ENCODE measurements at places on chromosomes 6 and 20. TPM values are rescaled to one million over a fixed set of nuclear protein-coding genes. Genes with fewer than 3 reads are reported as not detected.

DNA sequence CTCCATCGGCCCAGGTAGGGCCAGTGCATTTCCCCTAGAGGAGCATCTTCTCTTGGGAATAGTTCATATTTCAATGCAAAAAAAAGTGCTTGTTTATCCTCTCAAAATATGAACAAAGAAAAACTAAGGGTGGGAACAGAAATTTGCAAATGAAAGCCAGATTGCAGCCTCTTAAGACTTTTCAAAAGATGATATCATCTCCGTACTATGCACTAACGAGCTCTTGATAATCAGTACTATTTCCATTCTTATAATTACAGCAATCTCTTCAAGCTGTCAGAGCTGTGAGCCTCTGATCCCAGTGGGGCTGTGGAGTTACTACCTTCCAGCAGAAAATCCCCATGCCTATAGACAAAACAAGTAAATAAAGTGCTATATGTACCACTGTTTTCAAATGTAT, 77.1 kb downstream of the SOD2 start:
- DNase-seq, result no peak

DNA sequence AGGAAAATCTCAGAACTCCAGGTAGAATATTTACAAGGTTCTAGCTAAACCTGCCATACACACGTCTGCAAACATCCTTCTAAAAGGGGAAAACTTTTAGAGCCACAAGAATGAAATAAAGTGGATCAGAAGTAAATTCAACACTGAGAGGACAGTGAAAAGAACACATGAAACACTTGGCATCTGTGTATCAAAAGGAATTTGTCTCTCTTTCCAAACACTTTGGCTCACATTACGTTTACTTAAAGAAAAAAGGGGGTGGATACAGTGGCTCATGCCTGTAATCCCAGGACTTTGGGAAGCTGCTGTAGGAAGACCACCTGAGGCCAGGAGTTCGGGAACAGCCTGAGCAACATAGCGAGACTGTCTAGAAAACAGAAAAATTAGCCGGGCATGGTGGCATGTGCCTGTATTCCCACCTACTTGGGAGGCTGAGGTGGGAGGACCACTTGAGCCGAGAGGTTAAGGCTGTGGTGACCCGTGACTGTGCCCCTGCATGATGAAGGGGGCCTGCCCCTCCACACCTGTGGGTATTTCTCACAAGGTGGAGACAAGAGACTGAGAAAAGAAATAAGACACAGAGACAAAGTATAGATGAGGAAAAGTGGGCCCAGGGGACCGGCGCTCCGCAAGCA, 35.4 kb downstream of the NINL start:
- no peak for DNase-seq

The EFCAB8 gene
- total RNA-seq, result 0.10 TPM

The CAGE1 gene
- 0.16 TPM for total RNA-seq

GRCh38 chr6:6179858-6180623, 140.4 kb downstream of the F13A1 start:
- DNase-seq, result peak; percentile 6

DNA sequence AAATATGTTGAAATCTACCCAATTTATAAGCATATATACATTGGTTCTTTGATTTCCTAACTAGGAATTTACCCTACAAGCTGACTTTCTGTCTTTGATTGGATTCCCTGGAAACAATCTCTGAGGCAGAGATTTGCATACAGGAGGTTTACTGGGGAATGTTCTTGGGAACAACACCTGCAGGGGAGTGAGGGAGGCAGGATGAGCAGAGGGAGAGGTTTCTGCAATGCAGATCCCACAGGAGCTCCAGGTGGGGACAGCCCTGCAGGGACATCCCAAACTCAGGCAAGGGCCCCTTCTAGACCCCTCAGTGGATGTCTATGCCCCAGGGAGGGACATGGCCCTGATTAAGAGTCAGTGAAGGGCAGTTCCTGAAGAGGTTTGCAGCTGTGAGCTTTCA, 95.2 kb upstream of the CCDC167 start:
- DNase-seq, result no peak

- no peak for DNase-seq
Observed at GRCh38 chr6:51996296-51996947, 91.0 kb downstream of the PKHD1 start.

The VEGFA gene
- 154 TPM for total RNA-seq

The SSTR4 gene
- not detected for total RNA-seq

DNA sequence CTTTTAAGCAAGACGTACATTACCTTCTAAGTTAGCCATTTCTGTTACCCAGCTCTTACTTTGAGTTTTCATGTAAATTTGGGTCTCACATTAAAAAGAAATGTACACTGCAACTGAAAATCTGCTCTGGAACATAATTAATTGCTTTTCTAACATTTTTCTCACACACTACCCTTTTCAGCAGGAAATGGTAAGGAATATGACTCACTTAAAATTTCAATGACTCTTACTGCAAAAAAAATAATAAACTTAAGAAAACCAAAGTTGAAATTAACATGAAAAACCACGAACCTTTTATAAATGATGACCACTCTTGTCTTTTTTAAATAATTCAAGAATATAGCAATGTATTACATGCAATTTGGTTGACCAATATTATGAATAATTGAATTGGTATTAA, 1.3 kb downstream of the CGA start:
- no peak for DNase-seq

GRCh38 chr20:19815553-19815991, 57.5 kb downstream of the RIN2 start:
- peak; percentile 49 for DNase-seq

GRCh38 chr6:35343092-35343834, 905 bp downstream of the PPARD start:
- DNase-seq, result peak; percentile 39

The BPIFB1 gene
- total RNA-seq, result not detected

DNA sequence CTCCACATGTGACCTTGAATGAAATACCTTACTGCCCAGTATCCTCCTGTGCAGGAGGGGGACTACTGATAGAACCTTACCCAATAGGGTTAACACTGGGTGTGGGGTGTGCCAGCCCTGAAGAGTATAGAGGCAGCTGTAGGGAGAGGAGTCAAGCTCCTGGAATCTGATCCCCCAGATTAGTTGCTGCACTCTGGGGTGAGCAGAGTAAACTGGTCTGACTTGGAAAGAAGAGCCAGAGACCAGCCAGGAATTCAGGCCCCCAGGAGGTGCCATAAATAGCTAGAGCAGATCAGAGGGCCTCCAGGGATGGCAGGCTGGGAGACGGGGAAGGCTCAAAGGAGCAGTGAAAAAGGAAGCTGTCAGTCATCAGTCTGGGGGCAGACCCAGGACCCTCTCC, 3.5 kb upstream of the APOBEC2 start:
- DNase-seq, result no peak

DNA sequence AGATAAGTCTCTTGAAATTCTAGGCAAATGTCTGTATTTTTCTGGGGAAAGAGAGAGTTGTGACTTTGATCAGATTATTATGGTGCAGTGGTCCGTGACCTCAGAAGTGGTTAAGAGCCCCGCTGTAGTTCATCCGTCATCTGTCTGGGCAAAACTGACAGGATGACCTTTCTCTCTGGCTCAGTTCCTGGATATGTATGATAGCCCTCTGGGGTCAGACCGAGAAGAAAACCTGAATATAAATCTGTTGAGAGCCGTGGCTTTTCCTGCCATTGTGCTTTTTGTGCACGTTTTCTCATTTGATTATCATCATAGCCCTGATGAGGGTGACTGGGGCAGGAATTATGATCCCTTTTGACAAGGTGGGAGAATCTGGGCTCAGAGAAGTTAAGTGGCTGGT, 26.5 kb downstream of the GHRH start:
- DNase-seq, result no peak

DNA sequence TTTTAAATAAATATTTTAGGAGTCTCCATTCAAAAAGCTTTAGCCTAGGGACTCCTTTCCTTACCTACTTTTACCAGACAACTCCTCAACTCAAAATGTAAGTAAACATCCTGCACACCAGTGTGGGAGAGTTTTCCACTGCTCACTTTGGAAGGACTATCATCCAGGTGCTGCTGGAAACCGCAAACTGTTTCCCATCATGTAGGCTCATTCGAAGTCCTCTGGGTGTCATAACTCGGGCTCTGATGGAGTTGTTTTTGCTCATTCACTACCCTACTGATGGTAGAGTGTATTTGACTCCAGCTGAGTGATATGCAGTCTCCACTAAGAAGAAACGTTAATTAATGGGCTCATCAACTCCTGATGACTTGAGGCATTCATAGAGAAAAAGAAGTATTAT, 136.5 kb upstream of the AKAP12 start:
- DNase-seq, result no peak

DNA sequence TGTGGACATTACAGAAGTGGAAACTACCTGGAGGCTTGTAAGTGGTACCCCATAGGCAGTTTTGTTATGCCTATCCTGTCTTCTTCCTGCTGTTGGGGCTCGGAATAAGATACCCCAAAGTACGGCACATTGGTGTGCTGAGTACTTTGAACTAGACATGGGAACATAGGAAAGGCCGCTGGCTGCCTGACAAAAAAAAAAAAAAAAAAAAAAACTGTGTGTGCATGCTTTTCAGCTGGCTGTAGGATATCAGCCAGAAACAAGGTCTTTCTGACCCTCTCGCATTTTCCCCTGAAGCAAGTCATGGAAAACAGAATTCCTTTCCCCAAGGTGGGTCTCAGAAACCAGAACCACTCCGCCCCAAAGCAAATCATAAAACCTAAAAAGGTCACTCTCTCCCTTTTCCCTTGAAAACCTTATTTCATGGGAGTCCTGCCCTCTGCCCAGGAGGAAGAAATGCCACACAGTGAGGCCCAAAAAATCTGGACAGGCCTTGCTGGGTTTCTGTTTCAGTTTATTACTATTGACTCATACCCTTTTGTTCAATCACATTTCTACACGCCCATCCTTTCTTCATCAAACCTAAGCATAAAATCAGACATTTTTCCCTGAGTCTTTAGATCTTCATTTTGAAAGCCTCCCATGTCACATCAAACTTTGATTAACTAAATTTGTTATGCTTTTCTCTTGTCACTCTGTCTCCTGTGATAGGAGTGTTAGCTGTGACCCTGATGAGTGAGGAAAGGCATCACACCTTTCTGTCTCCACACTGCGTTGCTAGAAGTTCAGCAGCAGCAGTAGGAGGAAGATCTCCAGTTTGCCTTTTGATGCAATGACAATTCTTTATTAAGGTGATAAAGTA, 17.2 kb downstream of the SLC2A12 start:
- DNase-seq, result peak; percentile 64

GRCh38 chr6:159821122-159821521, 21.0 kb downstream of the PNLDC1 start:
- DNase-seq, result no peak

DNA sequence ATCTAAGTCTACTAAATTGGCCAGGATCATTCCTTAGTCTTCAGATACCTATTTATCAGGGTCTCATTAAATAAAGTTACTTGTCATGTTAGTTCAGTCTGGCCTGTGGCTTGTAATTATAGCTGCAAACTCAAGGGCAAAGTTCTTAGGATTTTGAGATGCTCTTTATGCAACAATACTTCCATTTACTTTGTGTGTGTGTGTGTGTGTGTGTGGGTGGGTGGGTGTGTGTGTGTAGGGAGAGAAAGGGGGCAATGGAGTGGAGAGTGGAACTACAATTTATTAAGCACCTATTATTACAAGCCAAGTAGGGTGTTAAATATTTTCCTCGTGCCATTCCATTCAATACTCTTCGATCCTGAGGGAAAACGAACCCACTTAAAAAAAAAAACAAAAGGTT, 17.7 kb upstream of the TBC1D20 start:
- no peak for DNase-seq

The KCNK16 gene
- not detected for total RNA-seq

DNA sequence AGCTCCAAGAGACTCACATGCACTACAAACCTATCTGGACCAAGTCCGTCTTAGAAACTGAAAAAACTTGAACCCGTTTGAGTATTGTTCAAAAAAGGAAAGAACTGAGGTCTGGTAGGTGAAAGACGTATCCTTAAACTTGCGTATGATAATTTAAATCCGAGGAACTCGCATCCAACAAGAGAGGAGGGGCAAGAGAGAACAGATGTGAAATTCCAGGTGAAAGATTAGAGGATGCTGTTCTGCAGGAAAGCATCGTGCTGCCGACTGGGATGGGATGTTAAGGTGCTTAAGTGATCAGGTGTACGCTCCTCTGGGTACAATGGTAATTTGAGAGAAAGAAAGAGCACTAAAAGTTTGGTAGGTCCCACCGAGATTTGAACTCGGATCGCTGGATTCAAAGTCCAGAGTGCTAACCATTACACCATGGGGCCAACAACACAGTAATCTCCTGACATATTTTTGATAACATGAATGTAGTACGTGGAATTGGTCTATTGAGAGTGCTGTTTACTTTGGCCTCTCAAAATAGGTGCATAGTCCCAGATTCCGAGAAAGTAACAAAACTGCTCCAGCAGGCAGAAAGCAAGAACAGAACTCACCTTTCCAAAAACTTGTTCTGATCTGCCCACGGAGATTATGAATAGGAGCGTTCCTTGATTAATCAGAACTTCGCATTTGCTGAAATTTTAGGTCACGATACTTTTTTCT, 53.5 kb upstream of the BTN3A2 start:
- peak; percentile 93 for DNase-seq

- DNase-seq, result no peak
Observed at GRCh38 chr6:107763946-107764345, 60.2 kb downstream of the SCML4 start.

DNA sequence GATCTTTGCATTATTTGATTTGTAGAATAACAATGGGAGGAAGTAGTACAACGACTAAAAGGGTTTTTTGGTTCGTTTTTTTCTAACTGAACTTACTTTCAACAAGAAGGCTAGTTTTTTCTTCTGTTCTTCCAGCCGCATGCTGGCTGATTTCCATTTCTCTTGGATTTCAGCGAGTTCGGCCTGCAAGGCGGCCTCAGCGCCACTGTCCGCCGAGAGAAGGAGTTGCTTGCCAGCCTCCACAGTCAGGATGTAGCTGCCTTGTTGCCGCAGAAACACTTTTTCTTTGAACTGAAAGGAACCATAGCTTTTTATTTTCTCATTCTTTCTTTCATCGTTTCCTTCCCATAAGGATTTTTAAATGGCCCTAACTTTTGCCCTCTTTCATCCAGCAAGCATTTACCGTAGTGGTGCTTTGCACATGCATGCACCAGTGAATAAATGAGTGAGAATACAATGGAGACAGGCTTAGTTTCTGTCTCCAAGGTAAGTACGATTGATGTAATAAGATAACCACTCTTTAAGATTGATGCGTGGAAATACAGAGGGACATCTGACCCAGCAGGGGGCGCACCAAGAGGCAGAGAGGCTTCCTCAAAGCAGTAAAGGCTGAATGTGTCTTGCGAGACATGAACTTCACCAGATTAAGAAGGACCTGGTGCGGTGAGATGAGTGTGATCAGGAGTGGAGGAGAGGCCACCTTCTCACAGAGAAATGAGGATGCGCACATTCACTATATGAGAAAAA, 398.8 kb downstream of the ESR1 start:
- DNase-seq, result no peak

The GNMT gene
- not detected for total RNA-seq

The SLC4A11 gene
- 1.3 TPM for total RNA-seq

DNA sequence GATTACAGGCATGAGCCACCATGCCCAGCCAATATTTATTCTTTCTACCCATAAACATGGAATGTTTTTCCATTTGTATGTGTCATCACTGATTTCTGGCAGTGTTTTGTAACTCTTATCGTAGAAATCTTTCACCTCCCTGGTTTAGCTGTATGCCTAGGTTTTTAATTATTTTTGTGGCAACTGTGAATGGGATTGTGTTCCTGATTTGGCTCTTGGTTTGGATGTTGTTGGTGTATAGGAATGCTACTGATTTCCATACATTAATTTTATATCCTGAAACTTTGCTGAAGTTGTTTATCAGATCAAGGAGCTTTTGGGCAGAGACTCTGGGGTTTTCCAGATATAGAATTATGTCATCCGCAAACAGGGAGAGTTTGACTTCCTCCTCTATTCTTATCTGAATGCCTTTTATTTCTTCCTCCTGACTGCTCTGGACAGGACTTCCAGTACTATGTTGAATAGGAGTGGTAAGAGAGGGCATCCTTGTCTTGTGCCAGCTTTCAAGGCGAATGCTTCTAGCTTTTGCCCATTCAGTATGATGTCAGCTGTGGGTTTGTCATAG, 198.6 kb downstream of the ZDHHC14 start:
- DNase-seq, result peak; percentile 29
